Stimulated activated CD8-positive, alpha-beta memory T cell treated with anti-CD3 and anti-CD28 coated beads, Interleukin-7, amount 100 ng/mL, for 1 hour (primary cell): ENCODE measurements at places on chromosomes 7 and 10.

- no peak for DNase-seq
These were observed 835 bp upstream of the DGKI start for GRCh38 chr7:137847568-137848050.

DNA sequence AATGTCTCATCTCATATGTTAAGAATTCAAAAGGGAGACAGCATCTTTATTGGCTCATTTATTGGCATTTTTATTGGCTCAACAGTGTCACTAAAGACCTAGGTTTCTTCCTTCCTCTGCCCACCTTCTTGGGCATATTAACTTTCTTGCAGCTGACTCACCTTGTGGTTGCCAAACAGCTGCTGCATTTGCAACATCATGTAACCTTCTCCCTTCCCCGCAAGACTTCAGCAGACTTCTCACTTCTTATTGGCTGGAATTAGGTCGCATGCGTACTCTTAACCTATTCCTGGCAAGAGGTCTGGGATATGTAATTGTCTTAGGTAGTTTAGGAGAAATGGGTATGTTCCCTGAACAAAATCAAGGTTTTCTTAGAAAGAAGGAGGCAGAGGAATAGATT lies 263.2 kb downstream of the POU6F2 start:
- no peak for DNase-seq

DNA sequence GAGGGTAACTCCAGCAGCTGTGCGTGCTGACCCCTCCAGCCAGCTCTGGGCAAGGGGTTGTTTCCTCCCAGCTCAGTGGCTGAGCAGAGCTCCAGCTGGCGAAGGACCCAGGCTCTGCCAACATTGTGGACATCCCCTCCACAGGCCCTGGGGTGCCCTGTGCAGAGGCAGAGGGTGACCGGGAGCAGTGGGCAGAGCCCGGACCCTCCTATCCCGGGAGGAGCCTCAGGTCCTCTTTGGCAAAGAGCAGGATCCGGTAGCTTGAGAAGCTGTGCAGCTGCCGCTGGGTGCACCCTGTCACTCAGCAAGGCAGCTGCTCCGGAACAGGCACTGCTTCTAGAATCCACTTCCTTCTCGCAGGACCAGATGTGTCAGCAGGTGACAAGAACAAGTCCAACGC lies 175.9 kb downstream of the EBF3 start:
- DNase-seq, result no peak

DNA sequence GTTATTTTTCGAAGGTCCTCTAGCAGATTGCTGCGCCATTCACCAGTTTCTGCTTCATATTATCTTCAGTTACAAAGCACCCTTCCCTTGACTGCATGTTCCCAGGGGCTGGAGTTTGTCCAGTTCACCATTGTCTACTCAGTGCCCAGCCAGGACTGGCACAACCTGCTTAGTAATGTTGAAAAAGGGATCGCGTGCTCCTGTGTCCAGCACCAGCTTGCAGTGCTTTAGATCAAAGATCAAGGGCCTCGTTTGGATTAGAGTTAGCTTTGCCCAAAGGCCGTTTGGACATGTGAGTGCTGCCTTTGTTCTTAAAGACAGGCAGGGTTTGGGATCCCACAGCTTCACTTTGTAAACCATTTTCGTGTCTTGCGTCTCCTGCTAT lies 867 bp downstream of the ATP6V0E2 start:
- no peak for DNase-seq

GRCh38 chr7:132353936-132354335 lies 222.3 kb downstream of the PLXNA4 start:
- no peak for DNase-seq

GRCh38 chr10:92545556-92545955 lies 28.3 kb downstream of the IDE start:
- no peak for DNase-seq

DNA sequence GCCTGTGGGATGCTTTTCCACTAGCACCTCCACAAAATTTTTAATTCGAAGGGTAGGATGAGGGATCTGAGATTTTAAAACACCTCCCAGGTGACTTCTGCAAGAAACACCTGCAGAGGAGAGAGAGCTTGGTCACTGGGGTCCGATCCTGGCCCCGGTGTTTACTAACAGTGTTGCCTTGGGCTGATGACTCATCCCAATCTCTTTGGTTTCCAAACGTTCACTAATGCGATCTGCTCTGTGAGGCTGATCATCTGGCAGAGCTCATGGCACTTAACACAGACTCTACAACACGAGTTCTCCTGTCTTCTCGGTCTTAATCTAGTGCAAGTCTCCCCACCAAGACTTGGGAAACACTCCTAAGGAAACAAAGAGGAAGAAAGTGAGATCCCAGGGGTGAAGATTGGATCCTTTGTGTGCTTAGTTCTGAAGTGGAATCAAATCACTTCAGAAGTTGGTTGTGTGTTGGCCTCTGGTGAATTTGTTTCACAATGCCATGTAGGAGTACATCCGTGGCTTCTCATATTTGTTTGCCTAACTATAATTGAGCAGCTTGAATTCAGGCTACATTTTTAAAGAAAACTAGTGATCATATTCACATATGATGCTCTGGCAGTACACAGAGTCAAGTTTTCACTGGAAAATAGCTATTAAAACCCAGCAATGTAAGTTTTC lies 407.9 kb downstream of the NRG3 start:
- DNase-seq, result no peak

DNA sequence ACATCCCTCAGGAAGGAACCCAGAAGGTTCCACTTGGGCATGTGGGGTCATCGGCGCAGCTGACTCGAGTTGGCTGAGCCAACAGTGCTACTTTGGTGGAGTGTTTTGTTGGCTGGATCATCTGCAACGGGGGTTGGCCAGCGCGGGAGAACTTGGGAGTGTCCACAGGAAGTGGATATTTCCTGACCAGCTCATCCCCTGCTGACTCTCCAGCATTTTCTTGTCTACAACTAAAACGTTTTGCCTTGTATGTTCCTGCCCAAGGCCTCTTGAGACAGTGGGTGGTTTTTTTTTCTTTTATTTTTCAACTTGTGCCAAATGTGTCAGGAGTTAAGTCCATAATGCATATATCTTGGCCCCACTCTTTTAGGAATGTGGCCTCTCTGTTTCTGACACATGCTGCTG lies 208.6 kb downstream of the ZNF365 start:
- no peak for DNase-seq

DNA sequence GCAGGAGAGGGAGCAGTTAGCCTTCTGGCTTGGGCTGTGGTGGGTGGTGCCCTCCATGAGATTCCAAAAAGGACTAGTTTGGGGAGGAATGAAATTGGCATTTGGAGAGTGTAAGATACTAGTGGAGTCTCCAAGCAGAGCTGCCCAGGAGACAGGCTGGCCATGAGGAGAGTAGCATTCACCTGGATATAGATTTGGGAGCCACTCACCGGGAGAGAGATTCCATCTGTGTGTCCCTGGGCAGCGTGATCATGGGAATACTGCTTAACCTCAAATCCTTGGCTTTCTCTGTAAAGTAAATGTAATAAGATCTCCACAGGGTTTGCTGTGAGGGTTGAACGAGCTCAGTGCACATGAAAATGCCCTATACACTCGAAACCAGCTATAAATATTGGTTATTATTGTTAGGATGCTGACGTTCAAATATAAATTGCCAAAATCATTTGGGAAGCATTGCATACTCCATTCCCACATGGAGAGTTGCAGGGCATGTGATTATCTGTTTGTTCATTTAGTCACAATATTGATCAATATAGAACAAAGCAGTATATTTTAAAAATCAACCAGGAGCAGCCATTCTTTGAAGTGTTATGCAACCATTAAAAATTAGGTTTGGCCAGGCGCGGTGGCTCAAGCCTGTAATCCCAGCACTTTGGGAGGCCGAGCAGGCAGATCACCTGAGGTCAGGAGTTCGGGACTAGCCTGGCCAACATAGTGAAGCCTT lies 143.7 kb downstream of the CUX1 start:
- DNase-seq, result no peak
